NCI-H1105 treated with DMSO at 0.1 percent for 48 hours (cell line): ENCODE measurements at places on chromosomes 7 and 10.
A peak's percentile ranks its signal among the peaks of the same experiment; 100 is the strongest.

DNA sequence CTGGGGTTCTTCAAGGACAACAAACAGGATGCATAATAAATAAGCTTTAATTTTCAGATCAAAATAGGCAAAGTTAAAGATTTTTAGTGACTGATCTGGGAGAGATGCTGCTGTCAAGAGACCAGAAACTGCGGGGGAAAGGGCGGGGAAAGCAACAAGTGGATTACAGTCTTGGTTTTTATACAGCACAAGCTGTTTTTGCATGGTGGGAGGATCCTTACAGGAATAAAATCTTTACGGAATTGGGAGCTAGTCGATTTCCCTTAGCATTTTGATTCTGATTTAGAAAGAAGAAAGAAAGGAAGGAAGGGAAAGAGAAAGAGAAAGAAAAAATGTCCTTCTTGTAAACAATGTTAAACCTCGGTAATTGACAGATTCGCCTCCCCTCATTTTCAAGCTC lies 242.3 kb upstream of the SP8 start:
- no peak for DNase-seq

DNA sequence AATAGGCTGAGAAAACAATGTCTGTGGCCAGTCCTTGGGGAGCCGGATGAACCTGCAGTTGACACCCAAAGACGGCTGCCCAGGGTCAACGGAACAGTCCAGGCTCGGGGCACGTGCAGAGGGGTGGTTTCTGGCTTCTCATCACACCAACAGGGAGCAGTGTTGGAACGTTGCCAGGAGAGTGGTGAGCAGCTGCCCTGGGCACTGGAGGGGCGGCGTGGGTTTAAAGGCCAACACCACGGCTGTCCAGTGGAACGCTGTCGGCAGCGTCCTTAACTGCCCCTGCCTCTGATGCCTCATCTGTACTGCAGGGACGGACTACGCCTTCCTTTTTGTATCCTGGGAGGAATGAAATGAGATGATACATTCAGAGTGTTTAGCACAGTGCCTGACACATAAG lies 19.8 kb downstream of the JCAD start:
- no peak for DNase-seq

DNA sequence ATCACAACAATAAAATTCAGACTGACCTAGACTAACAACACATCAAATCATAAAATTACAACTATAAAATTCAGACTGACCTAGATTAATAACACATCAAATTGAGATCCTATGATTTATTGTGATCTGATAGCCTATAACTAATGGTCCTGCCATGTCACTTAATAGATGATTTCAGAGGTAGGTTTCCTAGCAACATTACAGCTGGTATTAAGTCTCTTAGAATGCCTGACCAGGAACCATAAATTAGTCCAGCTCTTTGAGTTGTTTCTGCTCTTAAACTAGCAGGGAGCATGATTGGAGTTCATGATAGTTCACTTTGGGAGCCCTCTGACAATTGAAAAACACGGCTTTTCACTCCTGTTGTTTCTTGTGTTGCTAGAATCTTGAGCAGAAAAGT lies 318.9 kb downstream of the BMPER start:
- DNase-seq: no peak

DNA sequence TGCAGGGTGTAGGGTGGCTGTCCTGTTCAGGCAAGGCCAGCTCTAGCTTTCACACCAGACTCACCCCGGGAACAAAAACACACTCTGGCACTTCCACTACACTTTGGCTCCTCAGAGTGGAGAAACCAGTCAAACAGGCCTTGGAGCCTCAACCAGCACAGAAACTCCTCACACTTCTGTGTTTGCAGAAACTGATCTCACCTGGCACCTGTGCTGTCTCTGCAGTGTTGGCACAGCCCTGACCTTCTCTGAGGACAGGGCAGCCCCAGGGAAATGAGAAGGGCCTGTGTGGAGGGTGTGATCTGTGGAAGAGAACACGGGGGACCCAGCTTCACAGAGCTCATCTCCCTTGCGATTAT lies 4.1 kb upstream of the CALML5 start:
- DNase-seq: peak; percentile 29

DNA sequence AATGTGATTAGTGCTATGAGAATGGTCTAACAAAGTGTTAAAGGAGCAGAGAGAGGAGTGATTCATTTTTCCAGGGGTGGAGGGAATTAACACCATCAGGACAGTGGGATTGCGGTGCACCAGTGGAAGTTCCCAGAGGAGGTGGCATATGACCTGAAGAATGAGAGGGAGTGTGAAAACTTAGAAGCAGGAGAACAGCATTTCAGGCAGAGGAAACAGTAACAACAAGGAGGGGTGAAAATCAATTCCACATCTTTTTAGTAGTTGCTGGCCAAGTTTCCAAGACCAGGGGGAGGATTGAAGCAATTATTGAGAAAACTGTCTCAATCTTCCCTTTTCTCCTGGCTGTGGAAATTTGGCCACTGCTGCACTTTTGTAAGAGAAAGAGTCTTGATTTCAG lies 23.7 kb upstream of the CCDC172 start:
- no peak for DNase-seq

DNA sequence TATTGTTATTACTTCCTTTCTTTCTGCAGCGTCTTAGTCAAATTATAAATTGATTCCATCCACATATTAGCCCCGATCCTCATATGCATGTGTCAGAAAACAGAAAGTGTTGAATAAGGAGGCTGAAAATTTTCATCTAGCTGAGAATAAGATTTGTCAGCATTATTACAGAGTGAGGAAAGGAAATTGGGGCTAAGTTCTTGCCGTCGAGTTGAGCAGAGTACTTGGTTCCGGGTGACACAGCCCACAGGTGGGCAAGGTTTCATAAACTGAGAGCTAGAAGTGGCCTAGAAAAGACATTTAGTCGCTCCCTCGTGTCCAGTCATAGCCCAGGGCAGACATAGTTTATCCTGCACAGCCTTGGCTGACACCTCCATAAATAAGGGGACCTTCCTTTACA lies 461.7 kb upstream of the GALNT17 start:
- DNase-seq: no peak

DNA sequence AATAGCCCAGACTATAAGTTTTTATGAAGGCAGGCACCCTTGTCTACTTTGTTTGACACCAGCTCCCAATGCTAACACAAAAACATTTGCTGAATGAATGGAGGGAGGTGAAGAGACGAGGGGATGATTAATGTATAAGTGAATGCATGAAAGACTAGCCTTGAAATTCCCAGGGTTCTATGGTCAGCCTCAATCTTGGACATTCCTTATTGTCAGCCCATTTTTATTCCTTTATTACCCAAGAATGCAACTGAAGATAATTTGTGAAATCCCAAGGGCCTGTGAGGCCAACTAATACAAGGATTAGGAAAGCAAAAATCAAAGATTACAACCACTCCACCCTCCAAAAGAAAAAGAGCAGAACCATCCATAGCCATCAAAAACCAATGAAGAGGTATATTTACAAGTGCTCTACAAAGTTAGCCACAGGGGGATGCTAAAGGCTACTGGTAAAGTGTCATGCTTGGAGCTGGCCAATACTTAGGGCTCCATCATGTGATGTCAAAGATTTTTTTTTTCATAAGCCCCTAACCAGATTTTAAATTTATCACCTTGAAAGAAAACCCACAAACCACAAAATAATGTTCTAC lies 40.0 kb upstream of the ASAH2 start:
- DNase-seq: no peak

GRCh38 chr10:4767033-4767814 lies 58.8 kb upstream of the AKR1E2 start:
- DNase-seq: peak; percentile 2

- DNase-seq: no peak
Observed at GRCh38 chr7:29548823-29549222, 14.8 kb upstream of the PRR15 start.

DNA sequence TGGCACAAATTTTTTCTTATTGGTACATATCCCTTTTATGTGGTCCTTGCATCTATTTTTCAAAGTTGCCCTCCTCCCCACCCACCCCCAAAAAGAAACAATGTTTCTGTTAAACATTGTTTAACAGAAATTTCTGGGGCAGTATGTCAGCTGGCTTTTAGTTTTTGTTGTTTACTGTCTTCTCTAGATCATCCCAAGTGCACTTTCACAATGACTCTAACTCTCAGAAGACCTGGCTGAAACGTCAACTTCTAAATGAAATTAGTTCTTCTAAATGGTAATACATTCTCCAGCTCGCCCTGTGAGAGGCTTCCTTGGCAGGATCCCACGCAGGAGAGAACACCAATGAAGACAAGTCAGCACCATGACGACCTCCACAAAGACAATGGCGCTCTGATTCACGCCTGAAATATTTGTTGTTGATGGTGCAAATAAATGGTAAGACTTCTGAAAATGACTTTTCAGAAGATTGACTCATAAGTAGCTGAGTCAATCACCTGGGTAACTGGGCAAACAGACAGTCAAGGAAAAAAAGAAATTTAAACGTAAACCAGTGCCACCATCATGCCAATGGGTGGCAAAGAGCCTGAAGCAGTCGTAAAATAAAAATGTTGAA lies 293.7 kb downstream of the FZD1 start:
- DNase-seq: no peak

DNA sequence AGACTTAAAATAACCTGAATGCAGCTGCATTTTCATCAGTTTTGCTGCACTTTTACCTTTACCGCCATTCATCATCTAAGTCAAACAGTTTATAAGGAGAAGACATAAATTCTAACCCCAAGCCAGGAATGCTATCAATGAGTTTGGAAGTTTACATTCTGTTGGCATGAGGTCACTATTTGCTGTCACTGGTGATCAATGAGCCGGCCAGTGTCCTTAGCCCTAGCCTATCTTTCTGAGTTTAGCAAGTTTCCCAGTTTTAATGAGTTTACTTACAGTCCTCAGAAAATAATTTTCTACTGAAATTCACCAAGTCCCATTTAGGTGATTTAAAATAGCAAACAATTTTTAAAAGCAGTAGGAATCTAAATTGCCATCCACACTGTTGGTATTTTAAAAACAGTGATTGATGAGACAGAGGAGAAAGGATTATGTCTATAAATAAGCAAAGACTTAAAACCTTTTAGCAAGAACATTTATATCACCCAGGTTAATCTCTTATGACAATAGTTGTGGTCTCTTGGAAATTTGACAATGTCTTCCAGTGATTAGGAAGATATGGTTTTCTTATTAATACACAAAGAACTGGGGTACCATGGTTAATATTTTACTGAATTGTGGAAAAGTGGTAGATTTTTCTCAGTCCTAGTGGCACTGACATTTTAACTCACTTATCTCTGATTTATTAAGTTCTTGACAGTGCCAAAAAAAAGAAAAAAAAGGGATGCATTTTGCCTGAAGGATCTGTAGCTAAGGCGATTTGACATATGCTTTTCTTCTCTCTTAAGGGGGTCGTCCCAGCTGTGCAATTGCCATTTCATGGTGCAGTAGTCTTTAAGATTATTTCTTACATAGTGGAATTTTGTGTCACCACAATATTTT lies 443.4 kb upstream of the ANKRD30A start:
- DNase-seq: no peak

DNA sequence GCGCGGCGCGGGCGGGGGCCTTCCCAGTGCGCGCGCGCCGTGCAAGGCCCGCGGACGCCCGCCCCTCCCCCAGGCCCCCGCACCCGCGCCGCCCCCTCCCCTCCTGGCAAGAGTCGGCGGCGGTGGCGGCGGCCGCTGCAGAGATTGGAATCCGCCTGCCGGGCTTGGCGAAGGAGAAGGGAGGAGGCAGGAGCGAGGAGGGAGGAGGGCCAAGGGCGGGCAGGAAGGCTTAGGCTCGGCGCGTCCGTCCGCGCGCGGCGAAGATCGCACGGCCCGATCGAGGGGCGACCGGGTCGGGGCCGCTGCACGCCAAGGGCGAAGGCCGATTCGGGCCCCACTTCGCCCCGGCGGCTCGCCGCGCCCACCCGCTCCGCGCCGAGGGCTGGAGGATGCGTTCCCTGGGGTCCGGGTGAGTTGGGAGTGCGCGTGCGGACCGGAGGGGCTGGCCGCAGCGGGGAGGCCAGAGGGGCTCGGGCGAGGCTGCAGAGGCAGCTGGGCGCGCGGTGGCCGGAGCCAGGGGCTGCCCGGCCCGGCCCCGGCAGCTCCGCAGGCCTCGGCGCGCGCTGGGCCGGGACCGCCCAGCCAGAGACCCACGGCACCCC lies at the start of gene BMPR1A:
BMPR1A (plus strand) TSS at position 109 of the 602 bp plus-strand sequence. CDS start 119,400 bp downstream, outside the sequence.
- no peak for DNase-seq

DNA sequence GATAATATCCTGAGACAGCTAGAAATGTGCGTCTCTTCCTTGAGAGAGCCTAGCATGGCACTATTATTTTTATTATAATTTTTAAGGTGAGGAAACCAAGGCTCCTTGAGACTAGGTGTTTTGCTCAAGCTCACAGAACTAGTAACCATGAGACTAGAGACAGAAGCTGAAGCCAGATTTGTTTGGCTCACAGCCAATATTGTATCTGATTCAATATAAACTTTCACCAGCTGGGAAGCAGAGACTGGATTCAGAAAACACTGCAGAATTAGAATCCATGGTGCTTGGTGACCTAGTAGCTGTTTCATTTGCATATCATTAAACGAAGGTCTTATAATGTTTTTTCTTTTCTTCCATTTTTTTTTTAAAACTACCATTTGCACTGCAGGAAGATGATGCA lies 64.4 kb downstream of the DNAJB9 start:
- DNase-seq: peak; percentile 6

GRCh38 chr7:158765020-158765419 lies 60.4 kb upstream of the NCAPG2 start:
- DNase-seq: no peak

GRCh38 chr7:31633894-31634494 lies 53.0 kb upstream of the PPP1R17 start:
- peak; percentile 72 for DNase-seq

DNA sequence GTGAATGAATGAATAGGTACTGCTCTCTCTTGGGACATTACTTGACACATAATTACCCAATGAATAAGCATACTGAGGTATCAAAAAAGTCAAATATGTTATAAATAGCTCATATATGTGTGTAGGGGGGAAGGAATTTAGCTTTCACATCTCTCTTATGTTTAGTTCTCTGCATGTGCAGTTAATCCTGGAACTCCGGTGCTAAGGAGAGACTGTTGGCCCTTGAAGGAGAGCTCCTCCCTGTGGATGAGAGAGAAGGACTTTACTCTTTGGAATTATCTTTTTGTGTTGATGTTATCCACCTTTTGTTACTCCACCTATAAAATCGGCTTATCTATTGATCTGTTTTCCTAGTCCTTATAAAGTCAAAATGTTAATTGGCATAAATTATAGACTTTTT lies 1.2 kb downstream of the CFTR start:
- DNase-seq: no peak

GRCh38 chr10:84292502-84292901 lies 35.9 kb upstream of the CCSER2 start:
- DNase-seq: no peak

DNA sequence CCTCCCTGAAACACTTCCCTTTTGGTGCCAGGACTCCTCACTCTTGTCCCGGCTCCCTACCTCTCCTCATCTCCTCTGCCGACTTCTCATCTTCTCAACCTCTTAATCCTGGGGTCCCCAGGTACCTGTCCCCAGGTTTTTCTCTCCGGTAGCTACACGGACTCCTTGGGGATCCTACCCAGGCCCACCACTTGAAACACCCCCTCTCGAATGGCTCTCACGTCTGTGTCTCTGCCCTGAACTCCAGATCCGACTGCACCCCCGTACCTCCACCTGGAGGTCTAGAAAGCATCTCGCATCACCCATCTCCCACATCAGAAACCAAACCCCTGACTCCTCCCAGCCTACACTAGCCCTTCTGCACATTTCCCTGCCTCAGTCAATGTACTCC lies 4.8 kb downstream of the TBATA start:
- no peak for DNase-seq
